NCI-H1930 (cell line): ENCODE measurements at places on chromosomes 2 and 18.

- no peak for DNase-seq
These were observed 35.8 kb downstream of the SLC4A3 start for GRCh38 chr2:219663116-219663762.

GRCh38 chr2:127382831-127383230 lies 4.9 kb downstream of the MAP3K2 start:
- no peak for DNase-seq

DNA sequence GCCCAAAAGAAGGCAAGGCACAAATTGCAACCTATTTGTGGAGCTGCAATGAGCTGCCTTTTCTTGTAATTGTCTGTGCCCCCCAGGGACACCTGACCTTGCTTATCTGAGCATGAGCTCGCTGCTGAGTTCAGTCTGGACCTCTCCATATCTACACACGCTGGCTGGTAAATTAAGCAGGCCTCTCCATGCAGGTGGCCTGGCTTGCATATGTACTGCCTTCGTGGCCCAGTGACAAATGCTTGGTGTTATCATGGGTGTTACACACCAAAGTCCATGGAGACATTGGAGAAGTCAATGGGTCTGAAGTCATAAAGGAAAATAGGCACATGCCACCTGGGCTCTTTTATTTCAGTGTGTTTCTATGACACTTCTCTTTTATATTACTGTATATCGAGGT lies 121.2 kb downstream of the IRS1 start:
- no peak for DNase-seq

DNA sequence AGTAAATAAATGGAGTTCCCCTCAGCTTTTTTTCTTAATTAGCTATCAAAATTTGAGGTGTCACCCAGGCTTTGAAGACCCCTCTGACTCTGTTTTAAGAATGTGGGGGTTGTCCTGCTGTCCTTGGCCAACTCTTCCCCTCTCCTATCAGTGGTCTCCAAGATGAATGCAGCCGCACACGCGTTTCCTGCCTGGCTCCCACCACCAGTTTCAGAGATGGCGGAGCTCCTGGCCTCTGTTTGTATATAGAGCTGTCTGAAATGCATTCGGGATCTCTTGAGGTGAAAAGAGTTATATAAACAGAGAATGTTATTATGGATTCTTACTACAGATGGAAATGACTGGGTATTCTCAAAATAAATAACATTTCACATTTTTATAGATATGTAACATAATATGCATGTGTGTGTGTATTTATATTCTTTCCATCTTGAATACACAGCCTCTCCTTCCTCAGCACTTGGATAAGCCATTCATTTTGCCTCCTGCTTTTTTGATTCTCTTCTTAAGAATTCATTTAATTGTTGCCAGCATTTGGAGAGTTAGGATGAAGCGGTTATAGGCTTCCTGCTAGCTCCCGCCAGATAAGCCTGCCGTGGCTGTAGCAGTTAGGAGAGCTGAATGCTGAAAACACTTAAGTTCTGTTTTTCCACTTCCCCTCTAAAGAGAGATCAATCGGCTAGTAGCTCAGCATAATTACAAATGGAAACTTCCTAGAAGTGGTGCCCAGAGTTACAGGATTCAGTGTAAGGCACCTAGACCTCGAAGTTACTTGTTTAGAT lies 659.3 kb upstream of the FANCL start:
- DNase-seq = no peak

GRCh38 chr2:157810037-157810436 lies 66.1 kb downstream of the ACVR1 start:
- no peak for DNase-seq

GRCh38 chr2:240024766-240025165 lies 376 bp downstream of the NDUFA10 start:
- DNase-seq = no peak

GRCh38 chr2:183493040-183493439 lies 368.8 kb downstream of the NUP35 start:
- DNase-seq = no peak

- no peak for DNase-seq
These were observed 68.4 kb upstream of the CTDP1 start for GRCh38 chr18:79611040-79611681.

DNA sequence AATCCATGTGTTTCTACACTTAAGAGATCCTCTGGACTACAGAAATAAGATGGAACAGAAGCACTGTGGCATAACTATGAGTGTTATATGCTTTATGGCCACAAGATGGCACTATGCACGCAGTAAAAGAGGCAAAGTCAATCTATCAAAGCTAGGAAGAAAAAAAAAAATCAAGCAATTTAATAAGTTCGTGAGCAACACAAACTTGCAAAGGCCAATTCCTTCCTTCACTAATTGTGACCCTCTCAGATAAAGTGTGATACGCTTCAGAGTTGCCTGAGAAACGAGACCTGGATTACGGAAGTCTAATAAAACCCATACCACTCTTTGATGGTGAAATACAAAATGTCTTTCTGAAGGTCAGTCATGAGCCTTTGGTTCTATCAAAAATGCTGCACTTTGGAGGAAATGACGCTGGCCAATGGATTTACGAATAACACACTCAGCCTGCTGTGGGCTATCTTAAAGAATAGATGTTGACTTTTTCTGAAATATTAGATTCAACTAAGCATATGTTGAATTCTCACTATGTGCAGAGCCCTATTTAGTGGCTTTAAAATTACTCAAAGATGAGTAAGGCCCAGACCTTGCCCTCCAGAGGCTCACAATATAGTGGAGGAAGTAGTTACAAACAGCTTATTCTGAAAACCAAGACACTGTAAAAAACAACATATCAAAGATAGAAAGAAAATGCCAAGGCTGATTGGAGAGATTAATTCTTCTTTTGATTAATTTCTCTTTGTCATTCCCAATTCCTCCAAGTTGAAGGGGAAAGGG lies 35.5 kb upstream of the TTR start:
- peak; percentile 59 for DNase-seq

DNA sequence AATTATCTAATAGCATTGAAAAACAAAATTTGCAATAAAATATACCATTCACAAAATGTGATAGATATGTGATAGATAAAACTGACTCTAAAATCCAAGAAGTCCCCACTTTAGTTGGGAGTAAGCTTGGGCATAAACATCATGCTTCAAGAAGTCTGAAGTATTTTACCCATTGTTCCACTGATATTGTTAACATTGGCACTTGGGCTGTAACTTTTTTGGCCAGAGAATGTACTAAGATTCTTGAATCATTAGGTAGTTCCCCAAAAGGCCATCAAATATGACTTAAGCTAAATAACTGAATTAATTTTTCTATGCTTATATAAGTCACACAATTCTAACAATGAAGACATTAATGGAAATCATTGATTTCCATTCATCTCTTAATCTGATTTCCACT lies 413.6 kb downstream of the CDH2 start:
- no peak for DNase-seq

DNA sequence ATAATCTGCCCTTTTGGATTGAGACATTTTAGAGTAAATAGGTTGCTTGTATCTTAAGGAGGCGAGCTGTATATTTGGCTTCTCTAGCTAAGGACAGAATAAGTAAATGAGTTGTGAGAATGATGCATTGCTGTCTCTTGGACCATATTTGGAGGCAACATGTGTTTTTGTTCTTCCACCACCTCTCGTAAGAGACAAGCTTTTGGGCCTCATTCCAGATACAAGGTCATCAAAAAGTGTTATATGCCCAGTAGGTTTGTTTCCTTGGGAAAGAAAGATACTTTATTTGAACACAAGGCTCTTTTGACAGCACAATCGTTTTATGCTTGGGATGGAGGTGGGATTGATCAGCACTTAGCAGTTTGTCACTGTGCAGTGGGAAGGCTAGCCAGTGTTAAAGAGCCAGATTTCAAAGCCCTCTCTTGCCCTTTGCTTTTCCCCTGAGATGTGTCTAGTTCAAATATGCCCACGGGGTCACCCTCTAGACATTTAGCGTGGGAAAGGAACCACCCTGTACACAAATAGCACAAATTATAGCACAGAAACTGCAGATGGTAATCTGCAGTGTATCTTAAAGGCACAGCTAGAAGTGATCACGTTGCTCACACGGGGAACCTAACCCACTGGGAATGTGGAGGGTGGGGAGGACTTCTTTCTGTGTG lies 131.3 kb downstream of the MAP4K4 start:
- no peak for DNase-seq

GRCh38 chr2:178761759-178762371 lies 45.4 kb downstream of the TTN start:
- peak; percentile 8 for DNase-seq

- DNase-seq = no peak
These were observed 80.9 kb downstream of the CHRNA1 start for GRCh38 chr2:174683392-174683759.

DNA sequence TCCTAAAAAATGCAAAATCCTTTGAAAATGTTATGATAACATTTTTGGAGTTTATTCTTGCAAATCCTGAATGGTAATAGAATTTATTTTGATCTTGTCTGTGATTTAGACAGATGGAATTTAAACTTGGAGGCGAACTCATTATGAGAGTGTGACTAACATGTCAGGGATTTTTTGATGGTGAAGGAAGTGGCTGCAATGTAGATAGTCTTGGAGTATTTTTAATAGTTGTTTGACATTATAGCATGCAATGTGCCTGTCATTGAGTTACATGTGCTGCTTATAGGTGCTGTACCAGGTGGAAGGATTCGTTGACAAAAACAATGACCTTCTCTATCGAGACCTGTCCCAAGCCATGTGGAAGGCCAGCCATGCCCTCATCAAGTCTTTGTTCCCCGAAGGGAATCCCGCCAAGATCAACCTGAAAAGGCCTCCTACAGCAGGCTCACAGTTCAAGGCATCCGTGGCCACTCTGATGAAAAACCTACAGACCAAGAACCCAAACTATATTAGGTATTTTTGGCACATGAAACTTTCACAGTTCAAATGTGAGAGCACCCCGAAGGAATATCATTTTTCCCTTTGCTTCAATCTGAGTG lies 141.8 kb downstream of the MYO1B start:
- DNase-seq = no peak

DNA sequence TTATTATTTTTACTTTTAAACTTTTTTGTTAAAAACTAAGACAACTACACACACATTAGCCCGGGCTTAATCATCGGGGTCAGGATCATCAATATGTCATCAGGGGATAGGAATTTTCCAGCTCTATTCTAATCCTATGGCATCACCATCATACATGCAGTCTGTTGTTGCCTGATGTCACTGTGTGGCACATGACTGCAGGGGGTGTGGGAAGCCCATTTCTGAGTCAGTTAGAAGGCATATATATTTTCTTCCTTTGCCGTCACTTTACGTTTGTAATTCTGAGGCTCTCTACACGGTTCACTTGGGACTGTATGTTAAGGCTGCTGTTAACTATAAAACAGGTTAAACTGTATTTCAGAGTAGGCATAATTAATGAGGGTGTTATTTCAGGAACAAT lies 144.4 kb upstream of the ITGA6 start:
- no peak for DNase-seq

DNA sequence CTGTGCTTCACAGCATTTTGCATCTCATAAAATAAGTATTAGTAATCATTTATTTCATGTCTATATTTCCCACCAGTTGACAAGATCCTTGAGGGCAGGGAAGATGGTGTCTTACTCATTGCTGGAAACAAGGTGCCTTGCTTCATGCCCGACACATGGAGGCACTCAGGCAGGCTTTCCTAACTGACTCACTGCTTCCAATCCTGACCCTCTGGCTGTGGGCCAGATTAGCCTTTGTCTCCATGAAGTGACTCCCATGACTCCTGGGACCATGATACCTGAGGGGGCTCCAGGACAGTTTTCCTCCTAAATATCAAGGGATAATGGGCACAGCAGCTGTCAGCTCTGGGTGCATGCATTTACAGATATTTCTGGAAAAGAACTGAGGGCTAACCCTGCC lies 275.1 kb downstream of the AGPS start:
- no peak for DNase-seq

DNA sequence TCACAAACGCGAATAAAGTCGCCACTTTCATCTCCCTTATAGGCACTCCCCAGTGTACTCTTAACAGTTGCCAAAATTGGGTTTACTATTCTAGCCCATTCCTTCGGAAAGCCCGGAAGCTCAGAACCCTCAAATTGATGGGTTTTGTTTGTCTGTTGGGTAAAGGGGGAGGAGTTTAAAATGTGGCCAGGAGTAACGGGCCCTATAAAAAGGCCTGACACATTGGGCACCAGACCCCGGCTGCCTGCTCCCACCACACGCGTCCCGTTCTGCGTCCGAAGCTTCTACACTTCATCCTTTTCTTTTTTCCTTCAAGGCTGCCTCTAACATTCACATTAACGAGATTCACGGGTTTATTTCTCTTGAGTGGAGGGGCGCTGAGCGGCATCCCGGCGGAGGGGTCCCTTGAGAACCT lies 837 bp downstream of the NHEJ1 start:
- DNase-seq = no peak
